ENCODE measurements at places on chromosomes 2 and 18. TPM values are rescaled to one million over a fixed set of nuclear protein-coding genes. Genes with fewer than 3 reads are reported as not detected.
A peak's percentile ranks its signal among the peaks of the same experiment; 100 is the strongest.

DNA sequence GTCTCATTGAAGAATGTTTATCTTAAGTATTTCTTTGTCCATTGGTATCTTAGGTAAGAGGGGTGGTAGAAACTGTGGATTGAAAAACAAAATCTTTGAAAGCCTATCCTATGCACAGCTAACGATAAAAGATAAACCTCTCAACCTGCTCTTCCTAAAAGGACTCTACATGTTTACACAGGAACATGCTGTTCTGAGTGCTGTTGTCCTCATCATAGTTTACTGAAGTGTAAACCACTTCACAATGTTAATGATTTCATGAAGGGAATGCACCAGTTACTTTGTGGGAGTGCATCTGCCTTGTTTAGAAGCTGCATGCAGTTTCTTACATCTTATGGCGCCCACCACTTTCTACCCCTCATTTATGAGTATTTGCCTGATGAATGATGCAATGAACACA lies 1.2 kb downstream of the ACMSD start:
- H3K36me3 ChIP-seq: no peaks in the 10 kb centered on the region
- no peak for DNase-seq
- H3K27me3 ChIP-seq: no peaks in the 10 kb centered on the region
- no peaks in the 10 kb centered on the region for H3K4me1 ChIP-seq
- no peak overlapping the region for H3K27ac ChIP-seq

GRCh38 chr18:3998698-3999333 lies 456.3 kb downstream of the DLGAP1 start:
- H3K4me3 ChIP-seq: no peak overlapping the region
- no peaks in the 10 kb centered on the region for H3K36me3 ChIP-seq
- no peak overlapping the region for H3K27ac ChIP-seq

GRCh38 chr2:67008155-67008554 lies 389.0 kb upstream of the ETAA1 start:
- peaks cover 9% of the 10 kb centered on the region for H3K4me1 ChIP-seq
- no peak overlapping the region for H3K4me3 ChIP-seq
- DNase-seq: no peak
- peak overlapping the region; percentile 38 for H3K27ac ChIP-seq

GRCh38 chr2:215917953-215918620 lies 95.3 kb downstream of the MREG start:
- peaks cover 31% of the 10 kb centered on the region for H3K4me1 ChIP-seq
- H3K4me3 ChIP-seq: peak overlapping the region; percentile 29
- DNase-seq: no peak
- H3K27ac ChIP-seq: peak overlapping the region; percentile 70
- H3K27me3 ChIP-seq: no peaks in the 10 kb centered on the region
- no peaks in the 10 kb centered on the region for H3K36me3 ChIP-seq

- no peaks in the 10 kb centered on the region for H3K36me3 ChIP-seq
- H3K4me3 ChIP-seq: no peak overlapping the region
- H3K4me1 ChIP-seq: no peaks in the 10 kb centered on the region
- DNase-seq: no peak
- H3K27me3 ChIP-seq: peaks cover 9% of the 10 kb centered on the region
Measured at GRCh38 chr2:104945121-104945520, 91.2 kb downstream of the POU3F3 start.

DNA sequence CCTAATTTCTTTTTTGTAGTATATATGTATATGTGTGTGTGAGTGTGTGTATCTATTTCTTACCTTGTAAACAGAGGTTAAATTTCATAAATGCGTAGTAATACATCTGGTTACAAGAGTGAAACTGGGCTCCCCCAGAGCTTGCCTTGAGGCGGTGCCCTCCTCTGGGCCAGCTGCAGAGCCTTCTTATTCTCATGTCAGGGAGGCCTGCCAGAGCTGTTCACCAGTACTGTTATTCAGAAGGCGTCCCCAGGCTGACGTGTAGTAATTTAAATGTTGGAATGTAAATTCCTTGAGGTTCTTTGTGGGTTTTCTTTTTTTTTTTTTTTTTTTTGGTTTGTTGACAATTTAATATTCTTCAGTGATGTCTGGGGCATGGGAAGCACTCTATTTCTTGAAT lies 11.2 kb downstream of the COPS8 start:
- no peak for DNase-seq
- H3K36me3 ChIP-seq: peaks cover 57% of the 10 kb centered on the region
- H3K4me3 ChIP-seq: no peak overlapping the region
- peaks cover 20% of the 10 kb centered on the region for H3K4me1 ChIP-seq
- H3K27ac ChIP-seq: no peak overlapping the region
- no peaks in the 10 kb centered on the region for H3K27me3 ChIP-seq

DNA sequence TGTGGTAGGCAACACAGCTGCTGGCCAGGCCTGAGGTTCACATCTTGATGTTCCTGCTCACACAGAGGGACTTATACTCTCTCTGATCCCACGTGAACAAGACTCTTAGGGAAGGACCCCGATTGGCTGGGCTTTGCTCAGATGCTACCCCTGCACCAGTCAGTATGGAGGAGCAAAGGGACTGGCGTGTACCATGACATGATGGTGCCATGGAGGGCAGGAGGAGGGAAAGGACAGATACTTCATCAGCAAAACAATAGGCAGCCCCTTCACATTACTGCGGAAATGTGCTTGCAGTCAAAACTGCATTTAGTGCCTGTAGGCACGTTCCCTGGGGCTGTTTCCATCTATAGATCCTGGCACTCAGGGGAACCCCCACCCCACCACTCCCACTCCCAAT lies 42.7 kb downstream of the ZFP36L2 start:
- peaks cover 8% of the 10 kb centered on the region for H3K36me3 ChIP-seq
- H3K4me3 ChIP-seq: no peak overlapping the region
- H3K27me3 ChIP-seq: no peaks in the 10 kb centered on the region

GRCh38 chr2:153299809-153300208 lies 178.8 kb downstream of the RPRM start:
- no peak overlapping the region for H3K27ac ChIP-seq
- H3K4me1 ChIP-seq: no peaks in the 10 kb centered on the region
- H3K27me3 ChIP-seq: no peaks in the 10 kb centered on the region

DNA sequence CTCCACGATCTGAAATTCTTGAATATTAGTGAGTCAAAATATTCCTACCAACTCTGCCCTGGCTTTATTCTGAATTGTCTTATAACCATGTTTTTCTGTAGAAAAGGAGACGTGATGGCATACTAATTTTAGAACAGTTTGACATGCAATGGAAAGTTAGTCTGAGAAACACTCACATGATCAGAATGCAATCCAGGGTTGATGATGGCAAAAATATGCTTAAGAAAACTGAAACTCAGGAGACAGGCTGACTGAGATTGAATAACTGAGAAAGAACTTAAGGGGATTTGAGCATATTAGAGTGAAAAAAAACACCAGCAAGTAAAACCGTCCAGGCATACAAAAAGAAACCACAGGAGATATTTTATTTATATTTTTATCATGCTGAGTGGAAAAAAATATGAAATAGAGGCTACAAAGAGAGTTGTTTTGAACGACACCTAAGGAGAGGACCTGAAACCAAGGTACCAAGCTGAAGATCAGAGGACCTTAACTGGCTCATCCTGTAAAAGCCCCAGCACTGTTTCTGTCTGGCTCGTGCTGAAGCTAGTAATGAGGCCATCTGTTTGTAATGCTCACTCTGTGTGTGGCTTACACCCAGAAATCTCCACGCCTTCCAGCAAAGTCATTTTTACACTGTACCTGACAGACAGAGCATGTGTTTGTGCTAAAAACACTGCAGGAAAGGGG lies 437.2 kb upstream of the PKDCC start:
- H3K27ac ChIP-seq: peak overlapping the region; percentile 26
- H3K4me3 ChIP-seq: no peak overlapping the region
- no peaks in the 10 kb centered on the region for H3K27me3 ChIP-seq

DNA sequence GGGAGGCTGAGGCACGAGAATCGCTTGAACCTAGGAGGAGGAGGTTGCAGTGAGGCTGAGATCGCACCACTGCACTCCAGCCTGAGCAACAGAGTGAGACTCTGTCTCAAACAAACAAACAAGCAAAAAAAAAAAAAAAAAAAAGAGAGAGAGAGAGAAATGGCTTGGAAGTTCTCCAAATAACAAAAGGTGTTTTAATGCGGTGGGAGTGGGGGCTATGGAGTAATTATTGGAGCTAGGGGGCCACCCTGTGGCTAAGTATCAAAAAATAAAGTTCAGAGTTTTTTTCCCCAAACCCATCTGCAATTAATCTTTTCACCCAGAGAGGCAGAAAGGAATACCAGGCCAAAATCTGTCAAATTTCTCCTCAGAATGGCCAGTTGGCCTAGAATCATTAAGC lies 23.0 kb upstream of the CEP68 start:
- peaks cover 6% of the 10 kb centered on the region for H3K4me1 ChIP-seq
- H3K27me3 ChIP-seq: no peaks in the 10 kb centered on the region
- H3K27ac ChIP-seq: no peak overlapping the region
- no peaks in the 10 kb centered on the region for H3K36me3 ChIP-seq

DNA sequence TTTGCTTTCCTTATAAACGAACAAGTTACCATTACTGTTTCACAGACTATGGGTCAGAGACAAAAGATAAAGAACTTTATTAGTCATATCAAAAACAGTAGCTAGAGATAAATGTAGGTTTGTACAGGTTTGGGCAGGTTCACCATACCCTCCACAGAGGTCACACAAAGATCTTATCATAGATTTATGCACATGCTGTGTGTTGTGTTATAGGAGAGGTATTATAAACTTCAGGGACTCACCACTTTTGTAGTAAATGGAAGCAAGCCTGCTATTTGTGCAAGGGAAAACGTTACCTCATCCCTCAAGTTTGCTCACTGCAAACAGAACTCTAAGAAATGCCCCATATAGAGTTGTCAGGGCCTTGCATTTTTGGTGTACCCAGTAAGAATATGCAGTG lies 584.5 kb upstream of the LRRTM1 start:
- DNase-seq: no peak
- no peak overlapping the region for H3K4me3 ChIP-seq
- H3K36me3 ChIP-seq: no peaks in the 10 kb centered on the region
- no peak overlapping the region for H3K27ac ChIP-seq

- DNase-seq: no peak
- no peaks in the 10 kb centered on the region for H3K27me3 ChIP-seq
- H3K27ac ChIP-seq: no peak overlapping the region
Measured at GRCh38 chr2:58535182-58535581, 294.1 kb upstream of the FANCL start.

DNA sequence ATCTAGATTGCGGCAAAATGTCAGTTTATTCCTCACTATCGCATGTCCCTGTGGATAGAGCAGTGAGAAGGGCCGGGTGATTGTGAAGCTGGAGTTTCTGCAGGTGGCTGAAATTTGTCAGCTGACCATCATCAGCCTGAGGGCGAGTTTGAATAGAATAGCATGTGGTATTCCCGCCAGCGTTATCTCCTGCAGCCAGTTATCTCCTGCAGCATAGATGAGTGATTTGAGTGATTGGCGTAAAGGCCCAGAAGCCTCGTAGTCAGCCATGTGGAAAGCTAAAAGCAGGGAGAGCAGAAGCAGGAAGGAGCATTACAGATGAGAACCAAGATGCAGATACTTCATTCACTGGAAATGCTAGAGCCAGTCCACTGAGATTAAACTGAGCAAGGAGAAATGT lies 65.5 kb downstream of the CABLES1 start:
- H3K27me3 ChIP-seq: peaks cover 3% of the 10 kb centered on the region
- H3K4me3 ChIP-seq: no peak overlapping the region
- H3K27ac ChIP-seq: no peak overlapping the region
- peaks cover 26% of the 10 kb centered on the region for H3K36me3 ChIP-seq
- DNase-seq: no peak

DNA sequence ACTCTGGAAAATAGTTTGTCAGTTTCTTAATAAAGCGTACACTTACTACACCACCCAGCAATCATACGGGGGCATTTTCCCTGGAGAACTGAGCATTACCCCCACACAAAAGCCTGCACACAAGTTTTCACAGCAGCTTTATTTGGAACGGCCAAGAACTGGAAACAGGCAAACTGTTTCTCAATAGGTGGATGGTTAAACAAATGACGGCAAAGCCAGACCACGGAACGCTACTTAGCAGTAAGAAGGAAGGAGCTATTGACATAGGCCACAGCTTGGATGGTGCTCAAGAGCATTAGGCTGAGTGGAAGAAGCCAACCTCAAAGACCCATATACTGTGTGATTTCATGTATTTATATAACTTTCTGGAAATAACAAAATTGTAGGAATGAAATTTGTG lies 9.0 kb downstream of the MALL start:
- peaks cover 21% of the 10 kb centered on the region for H3K4me1 ChIP-seq
- peak overlapping the region; percentile 83 for H3K4me3 ChIP-seq
- peak overlapping the region; percentile 91 for H3K27ac ChIP-seq
- no peak for DNase-seq
- H3K36me3 ChIP-seq: peaks cover 32% of the 10 kb centered on the region

DNA sequence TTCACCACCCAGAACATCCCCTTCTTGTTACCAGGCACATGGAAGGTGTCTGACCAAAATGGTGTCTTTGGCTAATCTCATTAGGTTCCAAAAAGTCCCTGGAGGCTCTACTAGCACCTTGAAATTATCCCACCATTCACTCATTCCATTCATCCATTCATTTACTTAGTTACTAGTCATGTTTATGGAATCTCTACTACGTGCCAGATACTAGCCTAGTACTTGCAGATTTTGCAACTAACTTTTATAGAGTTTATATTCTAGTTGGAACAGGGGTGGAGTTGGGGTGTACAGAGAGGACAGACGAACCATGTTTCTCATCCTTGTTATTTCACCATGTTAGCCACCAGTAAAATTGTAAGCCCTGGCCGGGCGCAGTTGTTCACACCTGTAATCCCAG lies 4.0 kb upstream of the NOP58 start:
- H3K27ac ChIP-seq: no peak overlapping the region
- DNase-seq: no peak
- H3K36me3 ChIP-seq: no peaks in the 10 kb centered on the region
- H3K4me1 ChIP-seq: peaks cover 5% of the 10 kb centered on the region
- H3K4me3 ChIP-seq: no peak overlapping the region

GRCh38 chr2:73232403-73233153 lies 461 bp downstream of the PRADC1 start:
- no peak for DNase-seq
- no peaks in the 10 kb centered on the region for H3K36me3 ChIP-seq
- H3K27ac ChIP-seq: peak overlapping the region; percentile 39
- no peaks in the 10 kb centered on the region for H3K27me3 ChIP-seq

DNA sequence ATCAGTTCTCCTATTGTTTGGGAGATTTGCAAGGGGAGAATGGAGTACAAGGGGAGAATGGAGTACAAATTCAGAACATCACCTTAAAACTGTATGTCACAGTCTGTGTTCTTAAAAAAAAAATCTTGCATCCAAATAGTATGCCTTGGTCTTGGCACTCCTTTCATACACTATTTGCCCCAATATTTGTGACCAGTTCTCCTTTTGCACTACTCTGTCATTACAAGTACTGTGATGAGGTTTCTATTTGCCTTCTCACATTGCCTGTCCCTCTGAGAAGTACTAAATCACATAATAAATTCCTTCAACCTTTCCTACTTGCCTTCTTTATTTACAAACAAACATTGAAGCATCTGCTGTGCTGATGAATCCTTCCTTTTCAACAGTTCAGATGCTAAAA lies 36.0 kb upstream of the NCK2 start:
- H3K36me3 ChIP-seq: no peaks in the 10 kb centered on the region
- DNase-seq: no peak

Gene HOXD9
- total RNA-seq: 1.5 TPM

Gene CPO
- total RNA-seq: 0.24 TPM

Gene RUFY4
- not detected for total RNA-seq

Gene NIF3L1
- total RNA-seq: 36.3 TPM

Gene ABCB11
- total RNA-seq: not detected

Gene MARCO
- total RNA-seq: 1.6 TPM

Gene ST8SIA5
- total RNA-seq: 1.9 TPM

Gene SLC4A5
- total RNA-seq: 6.4 TPM

Gene CREG2
- 4.2 TPM for total RNA-seq

Gene DNER
- total RNA-seq: 15.9 TPM

Gene SMC6
- 30.5 TPM for total RNA-seq
